ENCODE measurements at places on chromosomes 2 and 18. TPM values are rescaled to one million over a fixed set of nuclear protein-coding genes. Genes with fewer than 3 reads are reported as not detected.

The NTSR2 gene
- polyA plus RNA-seq, result not detected

The VIT gene
- not detected for polyA plus RNA-seq

The SLC23A3 gene
- polyA plus RNA-seq, result 22.7 TPM

DNA sequence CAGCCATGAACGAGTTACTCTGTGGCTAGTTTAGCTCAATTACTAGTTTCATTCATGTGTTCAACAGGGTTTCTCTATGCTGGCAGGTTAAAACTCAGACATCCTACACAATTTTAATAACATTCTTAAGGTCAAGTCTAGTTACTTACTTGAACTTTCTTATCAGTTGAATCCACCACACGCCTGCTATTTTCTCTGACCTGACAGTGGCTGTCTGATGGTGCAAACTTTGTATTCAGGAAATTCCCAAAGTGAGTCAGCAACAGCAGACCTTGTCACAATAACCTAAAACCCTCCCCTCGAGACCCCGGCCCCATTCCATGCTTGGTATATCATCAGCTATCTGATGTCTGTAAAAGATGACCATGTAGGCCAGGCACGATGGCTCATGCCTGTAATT, 20.8 kb upstream of the CIDEA start:
- no peak for DNase-seq

All from renal cortex interstitium (tissue), 15 donors.